ENCODE measurements at places on chromosomes 4 and X. TPM values are rescaled to one million over a fixed set of nuclear protein-coding genes. Genes with fewer than 3 reads are reported as not detected.

DNA sequence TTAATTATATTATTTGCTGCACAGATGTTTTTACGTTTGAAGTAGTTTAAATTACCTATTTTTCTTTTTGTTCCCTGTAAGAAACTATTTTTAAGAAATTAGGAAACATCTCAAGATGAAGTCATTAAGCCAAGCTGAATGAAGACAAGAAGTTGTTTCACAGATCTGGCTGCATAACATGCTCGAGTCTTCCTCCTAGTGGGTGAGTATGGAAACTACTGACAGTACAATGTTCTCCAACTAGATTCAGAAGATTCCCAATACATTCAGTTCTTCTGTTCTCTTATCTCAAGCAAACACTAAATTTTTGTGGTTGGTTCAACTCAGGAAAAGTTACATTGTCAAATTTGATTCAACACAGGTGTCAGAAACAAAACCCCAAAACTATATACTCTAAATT is 256.8 kb upstream of the VCX start:
- no peak overlapping the region for H3K4me3 ChIP-seq
- H3K27me3 ChIP-seq, result no peaks in the 10 kb centered on the region
- no peak for DNase-seq

DNA sequence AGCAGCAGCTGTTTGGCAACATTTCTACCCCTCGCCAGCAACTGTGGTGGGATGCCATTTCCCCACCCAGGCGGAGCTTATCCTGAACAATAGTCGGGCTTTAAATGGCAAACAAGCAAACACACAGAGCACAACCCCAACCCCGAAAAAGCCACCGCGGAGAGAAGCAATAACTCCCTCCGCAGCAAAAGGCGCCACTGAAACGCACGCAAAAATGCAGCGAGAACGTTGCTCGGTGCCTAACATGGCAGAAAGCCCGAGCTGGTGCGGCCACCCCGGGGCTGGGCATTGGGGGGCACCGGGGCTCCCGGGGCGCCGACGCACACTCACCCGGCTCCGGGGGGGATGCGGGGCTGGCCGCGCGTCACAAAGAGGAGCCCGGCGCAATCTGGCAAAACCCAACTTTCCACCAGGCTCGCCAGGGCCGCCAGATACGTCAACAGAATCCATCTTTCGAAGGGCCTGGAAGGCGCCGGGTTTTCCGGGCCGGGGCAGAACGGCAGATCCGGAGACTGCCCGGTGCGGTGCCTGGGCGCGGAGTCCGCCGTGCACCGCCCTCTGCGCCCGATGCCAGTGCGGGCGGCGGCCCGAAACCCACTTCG is 818 bp downstream of the RAI2 start:
- peak; percentile 11 for DNase-seq
- peaks cover 8% of the 10 kb centered on the region for H3K4me1 ChIP-seq
- H3K36me3 ChIP-seq, result no peaks in the 10 kb centered on the region
- H3K27ac ChIP-seq, result no peak overlapping the region

DNA sequence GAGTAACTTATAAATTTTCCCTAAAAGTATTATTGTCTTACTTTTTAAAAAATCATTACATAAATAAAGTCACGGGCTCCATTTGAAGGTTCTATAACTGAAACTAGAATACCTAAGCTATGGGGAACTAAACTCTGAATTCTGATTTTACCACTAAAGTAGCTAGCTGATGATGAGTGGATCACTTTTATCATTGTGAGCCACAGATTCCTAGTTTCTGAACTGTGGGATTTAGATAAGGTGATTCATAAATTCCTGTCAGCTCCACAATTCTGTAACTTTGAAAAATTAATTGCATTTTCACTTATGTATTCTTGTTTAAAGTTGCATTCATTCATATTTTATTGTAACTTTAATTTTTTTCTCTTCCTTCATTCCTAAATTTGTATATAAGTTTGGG is 540.9 kb downstream of the GBA3 start:
- no peak overlapping the region for H3K27ac ChIP-seq
- H3K4me3 ChIP-seq, result no peak overlapping the region
- peaks cover 2% of the 10 kb centered on the region for H3K4me1 ChIP-seq
- no peaks in the 10 kb centered on the region for H3K36me3 ChIP-seq

DNA sequence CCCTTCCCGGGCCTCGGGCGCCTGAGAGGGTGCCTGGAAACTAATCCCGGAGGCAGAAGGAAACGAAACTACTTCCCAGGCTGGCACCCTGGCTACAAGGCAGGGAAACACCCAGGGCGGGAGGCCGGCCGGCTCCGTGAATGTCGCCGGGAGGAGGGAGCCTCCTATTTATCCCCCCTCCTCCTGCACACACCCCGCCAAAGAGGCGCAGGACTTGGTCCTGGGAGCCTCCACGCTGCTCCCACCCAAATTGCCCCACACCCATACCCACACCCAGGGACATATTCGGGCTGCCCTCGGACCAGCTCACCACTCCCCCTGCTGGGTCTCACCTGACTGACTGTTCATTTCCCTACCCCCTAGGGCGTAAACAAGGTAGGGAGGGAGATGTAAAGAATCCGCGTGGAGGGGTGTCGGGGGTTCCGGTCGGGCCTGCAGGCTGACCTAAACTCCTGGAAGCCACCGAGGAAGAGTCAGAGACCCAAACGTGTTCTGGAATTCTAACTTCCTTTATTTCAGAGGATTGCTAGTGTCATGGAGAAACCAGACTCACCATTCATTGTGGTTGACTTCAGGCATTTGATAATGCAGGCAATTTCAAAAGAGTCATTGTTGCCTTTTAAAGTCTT is at the start of gene BTC:
Gene BTC (minus strand): TSS at position 142 of the 629 bp plus-strand sequence. CDS start 198 bp downstream, outside the sequence.
- H3K27ac ChIP-seq, result no peak within 1 kb of the TSS
- H3K4me3 ChIP-seq, result peak within 1 kb of the TSS; percentile 12
- peak; percentile 15 for DNase-seq
- peaks cover 49% of the 10 kb centered on the region for H3K27me3 ChIP-seq
- peaks cover 2% of the 10 kb centered on the region for H3K4me1 ChIP-seq

Gene USP38
- total RNA-seq, result 15.5 TPM
